ENCODE measurements at places on chromosomes 7 and 10.

DNA sequence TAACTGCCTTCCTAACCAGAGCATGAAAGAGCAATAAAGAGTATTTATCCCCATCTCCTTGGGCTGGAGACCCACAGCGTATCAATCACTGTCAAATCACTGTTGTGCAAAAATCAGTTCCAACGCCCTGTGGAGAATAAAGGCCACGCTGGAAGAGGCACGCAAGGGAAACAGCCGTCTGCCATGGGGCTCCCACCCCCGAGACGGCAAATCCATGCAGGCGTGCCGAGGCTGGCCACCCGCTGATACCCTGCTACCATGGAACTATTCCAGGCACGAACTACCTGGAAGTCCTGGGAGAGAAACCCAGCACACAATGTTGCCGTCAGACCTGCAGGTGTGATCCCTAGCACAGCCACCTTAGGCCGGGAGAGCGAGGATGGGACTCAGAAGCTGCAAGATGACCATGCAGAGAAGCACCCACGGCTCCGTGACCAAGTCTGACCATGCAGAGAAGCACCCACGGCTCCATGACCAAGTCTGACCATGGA, 185.3 kb downstream of the DIP2C start:
- no peak for DNase-seq

- DNase-seq: no peak
These were observed 126.3 kb downstream of the MAD1L1 start for GRCh38 chr7:2106440-2106839.

DNA sequence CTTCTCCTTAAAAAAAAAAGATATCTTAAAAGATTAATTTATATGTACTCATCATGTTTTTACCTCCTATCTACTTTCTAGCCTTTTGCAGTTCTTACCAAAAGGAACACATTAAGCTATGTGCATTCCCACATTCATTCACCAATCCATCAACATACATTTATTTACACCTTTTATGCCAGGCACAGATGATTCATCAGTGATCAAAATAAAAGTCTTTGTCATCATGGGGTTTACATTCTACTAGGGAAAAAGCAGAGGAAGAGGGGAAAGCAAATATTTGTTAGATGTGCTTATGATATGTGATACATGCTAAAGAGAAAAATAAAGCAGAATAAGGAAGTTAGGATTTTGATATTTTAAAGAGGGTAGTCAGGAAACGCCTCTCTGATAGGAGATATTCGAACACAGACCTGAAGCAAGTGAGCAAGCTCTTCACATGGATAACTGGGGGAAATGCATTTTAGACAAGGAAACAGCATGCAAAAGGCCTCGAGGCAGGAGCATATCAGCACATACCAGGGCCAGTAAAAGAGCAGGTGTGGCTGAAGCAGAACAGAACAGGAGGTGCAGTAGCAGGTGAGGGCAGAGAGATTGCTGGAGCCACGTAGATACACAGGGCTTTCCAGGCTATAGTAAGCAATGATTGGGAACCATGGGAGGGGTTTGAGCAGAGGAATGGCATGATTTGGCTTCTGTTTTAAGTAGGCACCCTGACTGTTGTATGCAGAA, 67.4 kb downstream of the REEP3 start:
- no peak for DNase-seq

- no peak for DNase-seq
These were observed 41.1 kb upstream of the NUPR2 start for GRCh38 chr7:56157238-56157790.

GRCh38 chr7:18541181-18541870, 45.8 kb downstream of the HDAC9 start:
- DNase-seq: no peak

DNA sequence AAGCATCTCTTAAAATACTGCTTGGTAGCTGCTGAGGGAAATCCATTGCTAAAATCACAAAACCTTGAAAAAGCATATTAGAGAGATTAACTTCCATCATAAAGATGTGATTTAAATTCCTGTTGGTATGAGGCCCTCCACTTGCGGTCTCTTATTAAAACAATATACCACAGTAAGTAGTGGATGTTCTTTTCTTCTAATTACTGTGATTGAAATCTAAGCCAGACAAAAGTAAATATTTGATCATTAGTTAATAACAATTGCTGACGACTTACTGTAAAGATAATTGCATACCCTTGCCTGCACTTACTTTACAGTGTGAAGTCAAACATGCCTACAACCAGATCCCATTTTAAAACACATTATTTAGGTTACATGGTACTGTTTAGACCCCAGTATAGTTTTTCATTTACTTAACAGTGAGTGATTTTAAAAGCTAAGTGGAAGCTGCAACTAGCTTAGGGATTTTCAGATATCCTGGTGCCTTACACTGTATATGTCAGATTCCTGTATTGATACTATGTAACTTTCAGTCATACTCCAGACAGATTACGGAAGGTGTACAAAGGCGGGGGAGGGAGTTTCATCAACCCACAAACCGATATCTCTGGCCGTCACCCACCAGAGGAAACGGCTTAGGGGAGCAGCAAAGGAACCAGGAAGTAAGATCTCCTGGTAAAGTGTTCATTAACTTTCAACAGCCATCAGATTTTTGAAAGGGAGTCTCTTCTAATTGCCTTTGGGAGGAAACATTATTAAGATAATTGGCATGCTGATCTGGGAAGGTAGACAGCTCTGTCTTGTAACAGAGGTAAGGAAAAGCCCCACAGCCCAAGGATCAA, 986 bp downstream of the NRP1 start:
- DNase-seq: no peak

DNA sequence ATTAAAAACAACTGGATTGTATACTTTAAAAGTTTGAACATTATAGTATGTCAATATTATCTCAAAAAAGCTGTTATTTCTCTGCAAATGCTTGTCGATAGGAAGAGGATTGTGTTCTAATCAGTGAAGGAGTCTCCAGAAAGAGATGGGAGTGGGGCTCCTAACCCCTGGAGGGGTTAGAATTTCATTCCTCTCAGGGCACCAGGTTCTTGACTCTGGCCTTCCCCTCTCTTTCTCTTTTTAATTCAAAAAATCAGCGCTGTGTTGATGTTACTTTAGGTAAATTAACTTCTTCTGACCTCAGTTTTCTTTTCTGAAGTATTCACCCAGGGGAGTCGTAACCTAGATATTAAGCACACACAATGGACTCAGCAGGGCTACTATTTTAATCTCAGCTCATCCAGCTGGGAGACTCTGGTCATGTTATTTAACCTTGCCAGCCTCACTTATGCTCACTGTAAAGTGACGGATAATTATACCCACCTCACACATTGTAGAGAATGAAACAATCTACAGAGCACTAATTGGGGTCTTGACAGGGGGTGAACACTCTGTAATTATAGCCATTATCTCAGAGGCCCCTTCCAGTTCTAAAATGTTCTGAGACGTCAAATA, 59.4 kb downstream of the GCC1 start:
- no peak for DNase-seq

DNA sequence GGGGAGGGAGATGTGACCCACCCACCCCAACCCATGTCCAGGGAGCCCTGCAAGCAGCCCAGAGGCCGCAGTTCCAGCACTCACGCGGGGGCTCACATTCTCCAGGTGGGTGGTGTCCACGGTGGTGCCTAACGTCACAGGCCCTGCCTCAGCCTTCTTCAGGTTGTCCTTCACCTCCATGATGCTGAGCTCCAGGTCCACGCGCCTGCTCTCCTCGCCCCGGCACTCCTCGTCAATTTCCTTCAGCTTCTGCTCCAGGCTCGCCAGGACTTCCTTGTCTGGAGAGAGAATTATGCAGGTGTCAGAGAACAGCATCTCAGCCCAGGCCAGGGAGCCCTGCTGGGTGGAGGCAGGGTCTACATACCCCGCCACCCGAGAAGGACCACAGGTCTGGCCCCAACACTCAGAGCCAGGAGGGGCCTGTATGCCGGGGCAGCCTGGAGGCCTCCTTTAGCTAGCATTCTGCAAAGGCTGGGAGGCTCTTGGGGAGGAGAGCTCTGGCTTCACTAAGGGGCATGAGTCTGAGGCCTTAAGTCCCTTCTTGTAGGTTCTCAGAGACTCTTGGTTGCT, 58.2 kb downstream of the VWA2 start:
- no peak for DNase-seq

DNA sequence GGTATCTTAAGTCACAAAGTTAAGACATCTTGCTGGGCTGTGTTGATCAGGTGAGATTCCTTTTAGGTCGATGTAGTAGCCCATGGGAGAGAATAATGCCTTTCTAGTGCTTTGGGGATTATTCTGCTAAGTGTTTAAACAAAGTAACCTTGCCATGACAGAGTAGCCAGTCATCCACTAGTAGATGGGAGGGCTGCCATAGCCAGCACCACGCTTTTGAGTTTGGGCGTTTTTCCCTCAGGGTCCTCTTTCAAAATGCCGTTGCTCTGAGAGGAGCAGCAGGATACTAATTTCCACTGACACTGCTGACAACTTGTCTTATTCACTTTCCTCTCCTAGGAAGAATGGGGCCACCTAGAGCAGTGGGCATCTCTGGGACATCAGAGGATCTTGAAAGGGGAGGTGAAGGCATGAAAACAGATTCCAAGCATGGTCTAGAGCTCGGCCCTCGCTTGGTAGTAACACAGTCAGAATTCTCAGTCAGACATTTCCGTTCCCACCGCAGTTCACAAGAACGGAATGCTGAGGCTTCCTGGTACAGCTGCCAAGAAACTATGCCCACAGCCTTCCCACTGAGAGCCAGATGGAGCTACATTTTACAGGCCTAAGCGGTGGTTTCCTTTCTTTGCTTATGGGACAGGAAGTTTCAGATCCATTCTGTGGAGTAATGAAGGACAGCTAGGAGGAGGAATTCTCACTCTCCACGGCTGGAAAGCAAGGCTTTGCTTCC, 15.3 kb upstream of the RSU1 start:
- DNase-seq: no peak
